ENCODE measurements at places on chromosomes 3 and 15.

GRCh38 chr3:15647611-15648167, 46.1 kb downstream of the BTD start:
- no peak for DNase-seq

DNA sequence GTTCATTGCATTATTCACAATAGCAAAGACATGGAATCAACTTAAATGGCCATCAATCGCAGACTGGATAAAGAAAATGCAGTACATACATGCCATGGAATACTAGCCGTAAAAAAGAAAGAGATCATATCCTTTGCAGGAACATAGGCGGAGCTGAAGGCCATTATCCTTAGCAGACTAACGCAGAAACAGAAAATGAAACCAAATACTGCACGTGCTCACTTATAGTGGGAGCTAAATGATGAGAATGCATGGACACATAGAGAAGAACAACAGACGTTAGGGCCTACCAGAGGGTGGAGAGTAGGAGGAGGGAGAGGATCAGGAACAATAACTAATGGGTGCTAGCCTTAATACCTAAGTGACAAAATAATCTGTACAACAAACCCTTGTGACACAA, 57.9 kb downstream of the RASA2 start:
- DNase-seq = no peak

GRCh38 chr15:89972085-89972484, 29.0 kb upstream of the ZNF710 start:
- no peak for DNase-seq

- no peak for DNase-seq
Observed at GRCh38 chr15:64845831-64846595, 4.3 kb downstream of the PLEKHO2 start.

DNA sequence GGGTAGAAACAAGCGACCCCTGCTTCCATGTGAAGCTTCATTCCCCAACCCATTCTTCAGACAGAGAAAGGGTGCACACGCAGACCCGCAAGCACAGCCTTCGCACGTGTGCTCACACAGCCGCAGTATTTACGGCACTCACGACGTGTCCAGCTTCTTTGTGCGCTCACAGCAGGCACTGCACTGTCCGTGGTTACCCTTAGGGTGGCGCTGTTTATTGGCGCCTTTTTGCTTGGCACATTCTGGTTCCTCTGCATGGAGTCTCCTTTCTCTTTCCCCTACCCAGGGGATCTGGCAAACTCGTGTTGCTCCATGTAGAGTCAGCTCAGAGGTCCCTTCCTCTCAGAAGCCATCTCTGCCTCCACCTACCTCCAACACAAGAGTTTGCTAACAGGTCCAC, 115.1 kb downstream of the SLCO3A1 start:
- no peak for DNase-seq

DNA sequence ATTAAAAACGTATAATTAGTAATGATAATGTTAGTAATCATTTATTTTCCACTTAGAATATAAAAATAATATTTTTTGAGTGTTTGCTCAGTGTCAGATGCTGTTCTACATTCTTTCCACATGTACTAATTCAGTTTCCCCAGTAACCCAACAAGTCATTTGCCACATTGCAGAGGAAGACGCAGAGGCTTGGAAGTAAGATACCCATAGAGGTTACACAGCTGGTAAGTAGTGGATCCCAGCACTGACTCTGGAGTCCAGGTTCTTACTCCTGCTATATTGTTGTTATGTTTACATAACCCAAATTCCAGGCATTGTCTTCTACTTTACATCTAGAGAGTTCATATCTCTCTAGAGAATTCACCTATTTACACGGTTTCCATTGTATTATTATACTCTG, 48.2 kb upstream of the MYO5C start:
- DNase-seq = no peak

DNA sequence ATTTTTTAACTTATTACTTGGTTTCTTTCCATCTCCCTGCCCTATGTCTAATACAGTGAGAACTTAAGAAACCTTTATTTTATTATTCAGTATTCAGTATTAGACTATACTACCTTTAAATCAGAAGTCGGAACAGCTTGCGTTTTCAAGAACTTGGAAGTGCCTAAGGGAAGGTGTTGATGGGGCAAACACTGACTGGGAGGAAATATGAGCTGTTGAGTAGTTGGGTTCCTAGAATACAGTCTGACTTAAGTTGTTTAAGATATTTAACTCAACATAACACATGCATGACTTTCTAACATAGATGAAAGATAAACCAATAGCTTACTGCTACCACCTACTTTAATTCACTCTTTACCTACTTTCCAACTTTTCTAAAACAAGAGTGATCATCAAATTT, 1048.1 kb downstream of the ROBO2 start:
- DNase-seq = no peak

GRCh38 chr15:88802991-88803240, 320 bp upstream of the ACAN start:
- DNase-seq = peak; percentile 2

GRCh38 chr3:25904206-25904605, 114.3 kb downstream of the OXSM start:
- DNase-seq = no peak

DNA sequence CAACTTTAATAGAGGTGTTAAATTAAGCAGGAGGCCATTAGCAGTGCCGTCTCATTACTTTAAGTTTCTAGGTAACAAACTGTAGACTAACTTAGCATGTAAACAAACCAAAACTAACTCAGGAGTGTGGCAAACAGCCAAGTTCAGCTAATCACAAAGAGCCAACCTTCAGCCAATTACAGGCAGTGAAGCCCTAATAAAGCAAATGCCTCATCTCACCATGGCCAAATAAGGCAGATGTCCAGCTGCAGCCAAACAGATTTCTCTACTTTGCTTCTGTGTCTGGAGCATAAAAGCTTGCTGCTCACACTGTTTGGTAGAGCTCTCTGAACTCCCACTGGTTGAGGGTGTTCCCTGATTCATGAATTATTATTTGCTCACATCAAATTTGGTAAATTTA, 835.4 kb upstream of the GBE1 start:
- DNase-seq = no peak

DNA sequence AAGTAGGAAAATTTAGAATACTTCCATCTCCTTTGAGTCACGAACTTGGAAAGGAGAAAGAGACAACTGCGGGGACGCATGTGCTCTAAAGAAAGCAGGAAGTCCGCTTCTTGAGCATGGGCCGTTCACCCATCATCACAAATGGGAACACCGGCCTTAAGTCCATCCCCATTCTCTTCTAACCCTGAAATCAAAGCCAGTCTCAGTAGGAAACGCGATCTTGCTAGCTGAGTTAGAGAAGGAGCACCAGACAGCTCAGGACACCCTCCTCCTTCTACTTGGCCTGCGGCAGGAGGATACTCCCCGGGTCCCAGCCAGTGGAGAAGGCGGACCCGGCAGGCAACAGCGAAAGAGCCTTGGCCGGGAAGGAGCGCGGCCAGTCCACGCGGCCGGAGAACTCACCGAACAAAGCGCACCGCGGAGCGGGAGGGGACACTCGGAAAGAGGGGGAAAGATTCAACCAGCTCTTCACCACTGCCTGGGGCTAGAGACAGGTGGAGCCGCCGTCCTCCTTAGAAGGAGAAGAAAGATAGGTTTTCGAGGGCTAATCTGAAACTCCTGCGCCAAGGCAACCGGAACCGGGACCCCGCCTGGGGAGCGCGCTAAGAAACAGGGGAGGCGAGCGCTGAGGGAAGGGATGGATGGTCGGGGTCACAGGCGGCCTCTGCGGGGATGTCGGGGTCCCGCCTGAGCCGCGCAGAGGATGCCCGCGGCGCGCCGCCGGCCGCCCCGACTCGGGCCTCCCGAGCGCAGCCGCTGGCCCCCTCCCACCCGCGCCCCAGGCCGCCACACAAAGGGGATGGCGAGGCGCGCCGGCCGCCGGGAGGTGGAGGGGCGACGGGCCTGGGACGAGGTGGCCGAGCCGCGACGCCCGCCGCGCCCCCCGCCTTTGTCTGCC, 818 bp downstream of the SLC4A7 start:
- peak; percentile 46 for DNase-seq

DNA sequence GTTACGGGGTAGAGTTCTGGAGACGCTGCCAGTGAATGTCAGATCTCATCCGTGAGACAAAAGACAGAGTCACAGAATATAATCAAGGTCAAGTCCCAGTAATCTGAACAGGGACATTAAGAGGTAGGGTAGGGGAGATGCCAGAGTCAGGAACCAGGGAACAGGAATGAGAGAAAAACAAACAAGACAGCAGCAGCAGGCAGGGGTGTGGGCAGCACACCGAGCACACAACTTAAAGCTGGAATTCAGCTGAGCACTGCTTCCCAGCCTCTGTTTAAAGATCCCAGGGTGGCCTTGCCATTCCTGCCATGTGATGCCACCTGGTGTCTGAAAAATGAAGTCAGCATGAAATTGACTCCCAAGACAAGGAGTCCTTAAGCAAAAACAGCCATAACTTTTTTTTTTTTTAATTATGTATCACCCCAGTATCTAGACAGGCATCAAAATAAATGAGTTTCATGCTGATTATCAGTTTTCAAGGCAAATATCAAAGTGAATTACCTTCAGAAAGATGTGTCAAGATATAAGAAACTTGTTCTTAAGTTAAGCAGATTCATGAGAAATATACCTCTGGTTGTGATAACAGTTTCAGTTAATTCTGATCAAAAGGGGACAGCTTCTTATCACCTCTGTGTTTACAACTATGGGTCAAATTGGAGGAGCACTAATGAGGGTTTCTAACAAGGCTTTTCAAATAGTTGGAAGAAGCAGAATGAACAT, 203.7 kb downstream of the SLC9A9 start:
- DNase-seq = peak; percentile 31

DNA sequence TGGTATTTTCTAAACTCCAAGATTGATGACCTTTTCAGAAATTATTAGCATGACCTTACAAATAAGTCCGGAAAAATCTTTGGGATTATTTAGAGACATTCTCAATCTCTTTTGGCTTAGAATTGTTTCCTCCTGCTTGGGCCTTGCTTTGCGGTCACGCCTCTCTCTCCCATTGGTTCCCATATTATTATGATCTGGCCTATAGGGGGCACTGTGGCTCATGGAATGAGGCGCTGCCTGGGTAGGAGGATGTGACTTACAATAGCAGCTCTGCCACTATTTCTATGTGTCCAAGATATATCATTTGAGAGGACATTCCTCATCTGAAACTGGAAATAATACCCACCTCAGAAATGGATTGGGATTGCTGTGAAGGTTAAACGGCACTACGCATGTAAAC, 464.9 kb downstream of the MFSD1 start:
- peak; percentile 63 for DNase-seq

GRCh38 chr15:84872009-84872910, 12.2 kb upstream of the SLC28A1 start:
- DNase-seq = no peak

DNA sequence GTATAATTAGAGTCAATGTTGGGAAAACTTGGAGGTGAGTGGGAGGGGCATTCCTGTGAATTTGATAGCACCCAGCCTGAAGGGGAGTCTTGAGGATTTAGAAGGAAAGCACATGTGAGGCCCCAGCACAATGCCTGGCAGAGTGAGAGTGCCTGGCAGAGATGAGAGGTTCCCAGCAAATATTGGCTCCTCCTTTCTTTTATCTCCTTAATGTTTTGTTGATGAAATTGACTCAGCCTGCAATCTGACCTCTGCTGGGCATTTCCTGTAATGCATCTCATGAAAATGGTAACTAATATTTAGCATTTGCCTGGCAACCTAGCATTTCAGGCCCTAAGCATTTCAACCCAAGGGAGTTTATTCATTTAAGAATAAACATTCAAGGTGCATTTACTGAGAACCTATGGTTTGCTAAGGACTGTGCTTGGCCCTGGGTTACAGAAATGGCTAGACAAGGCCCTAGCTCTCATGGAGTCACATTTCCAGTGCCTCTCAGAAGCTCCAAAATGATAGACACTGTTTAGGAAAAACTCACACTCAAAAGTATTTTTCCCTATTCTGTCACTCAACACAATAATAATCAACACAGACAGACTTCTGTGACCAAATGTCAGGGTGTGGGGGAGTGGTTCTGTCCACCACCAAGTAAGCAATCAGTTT, 19.0 kb downstream of the PDHB start:
- peak; percentile 53 for DNase-seq

- DNase-seq = no peak
Observed at GRCh38 chr15:52082197-52083036, 30.2 kb downstream of the BCL2L10 start.

DNA sequence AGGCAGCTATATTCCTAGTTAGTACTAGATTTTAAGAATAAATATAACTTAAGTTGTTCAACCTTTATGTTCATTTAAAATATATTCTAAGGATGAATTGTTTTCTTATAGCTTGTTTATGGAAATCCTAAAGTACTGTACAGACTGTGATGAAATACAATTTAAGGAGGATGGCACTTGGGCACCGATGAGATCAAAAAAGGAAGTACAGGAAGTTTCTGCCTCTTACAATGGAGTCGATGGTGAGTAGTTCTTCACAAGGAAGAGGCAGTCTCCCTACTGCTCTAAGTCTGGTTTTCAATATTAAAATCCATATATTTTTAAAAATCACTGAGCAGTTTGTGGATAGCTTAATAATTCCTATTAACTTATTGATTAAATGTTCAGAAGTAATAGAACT, 29.6 kb downstream of the CALML4 start:
- DNase-seq = no peak

DNA sequence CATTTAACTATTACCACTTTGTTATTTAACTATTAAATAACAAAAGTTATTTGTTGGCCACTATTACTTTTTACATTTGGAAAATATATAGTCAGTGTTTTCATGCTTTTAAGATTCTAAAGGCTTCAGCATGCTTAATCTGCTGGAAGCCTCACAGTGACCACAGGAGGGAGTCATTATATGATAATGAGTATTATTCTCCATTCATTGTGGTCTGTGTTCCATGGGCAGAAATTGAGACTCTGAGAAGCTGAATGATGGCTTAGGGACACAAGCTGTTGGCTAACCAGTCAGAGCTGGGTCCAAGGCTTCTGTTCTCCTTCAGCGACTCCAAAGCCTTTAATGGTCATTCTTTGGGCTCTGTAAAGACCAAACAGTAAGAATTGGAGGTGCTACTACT, 64.7 kb downstream of the BFSP2 start:
- no peak for DNase-seq

- no peak for DNase-seq
Observed at GRCh38 chr15:57380854-57381253, 4.5 kb downstream of the CGNL1 start.

DNA sequence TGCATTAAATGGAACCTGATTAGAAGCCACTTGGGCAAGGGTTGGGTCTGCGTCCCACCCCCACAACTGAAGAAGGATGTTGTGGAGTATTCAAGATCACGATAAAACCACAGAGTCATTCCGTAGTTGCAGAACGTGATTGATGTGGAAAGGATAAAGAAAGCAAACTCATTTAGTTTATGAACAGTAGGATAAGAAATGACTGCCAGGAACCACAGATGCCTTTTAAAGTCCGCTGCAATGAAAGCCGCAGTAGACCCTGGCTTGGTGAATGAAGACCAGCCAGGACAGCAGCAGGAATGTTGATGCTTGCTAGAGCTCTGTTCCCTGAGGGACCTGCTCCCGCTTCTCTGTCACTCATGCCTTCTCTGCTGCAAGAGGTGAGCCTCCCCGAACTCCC, 111.5 kb downstream of the GABRG3 start:
- DNase-seq = no peak

- no peak for DNase-seq
Observed at GRCh38 chr3:107384907-107385306, 7.7 kb downstream of the CCDC54 start.

GRCh38 chr3:72065236-72065635, 280.3 kb upstream of the PROK2 start:
- DNase-seq = no peak

GRCh38 chr3:191282251-191283185, 46.7 kb upstream of the CCDC50 start:
- DNase-seq = no peak

GRCh38 chr15:82900511-82901060, 51.9 kb downstream of the HOMER2 start:
- no peak for DNase-seq
